Activated CD8-positive, alpha-beta memory T cell treated with anti-CD3 and anti-CD28 coated beads for 4 hours (primary cell): ENCODE measurements at places on chromosomes 3 and 15.
A peak's percentile ranks its signal among the peaks of the same experiment; 100 is the strongest.

- DNase-seq: no peak
Observed at GRCh38 chr3:87792534-87793336, 266.1 kb downstream of the CGGBP1 start.

- peak; percentile 20 for DNase-seq
Observed at GRCh38 chr3:50121072-50122032, 32.6 kb downstream of the RBM5 start.

GRCh38 chr3:167830007-167830406, 94.5 kb downstream of the SERPINI1 start:
- DNase-seq: no peak

DNA sequence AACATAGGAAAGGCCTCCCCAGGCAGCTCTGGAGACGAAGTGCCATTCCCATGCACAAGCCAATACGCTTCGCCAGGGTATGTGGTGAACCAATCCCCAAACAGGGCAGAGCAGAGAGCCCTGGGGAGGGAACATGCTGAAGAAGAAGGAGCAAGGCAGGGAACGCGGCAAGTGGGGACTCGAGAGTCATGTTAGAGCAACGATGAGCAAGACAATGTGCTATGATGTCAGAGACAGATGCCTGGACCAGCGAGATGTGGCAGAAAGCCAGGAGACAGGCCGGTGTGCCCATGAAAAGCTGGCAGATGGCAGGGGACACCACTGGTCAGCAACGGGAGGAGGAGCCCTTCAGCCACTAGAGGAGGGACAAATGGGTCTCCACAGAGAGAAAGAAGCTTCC, 39.6 kb downstream of the NIPA2 start:
- DNase-seq: no peak

GRCh38 chr3:13655061-13655913, 106.4 kb downstream of the FBLN2 start:
- no peak for DNase-seq

GRCh38 chr3:120879411-120879810, 28.6 kb upstream of the STXBP5L start:
- no peak for DNase-seq

DNA sequence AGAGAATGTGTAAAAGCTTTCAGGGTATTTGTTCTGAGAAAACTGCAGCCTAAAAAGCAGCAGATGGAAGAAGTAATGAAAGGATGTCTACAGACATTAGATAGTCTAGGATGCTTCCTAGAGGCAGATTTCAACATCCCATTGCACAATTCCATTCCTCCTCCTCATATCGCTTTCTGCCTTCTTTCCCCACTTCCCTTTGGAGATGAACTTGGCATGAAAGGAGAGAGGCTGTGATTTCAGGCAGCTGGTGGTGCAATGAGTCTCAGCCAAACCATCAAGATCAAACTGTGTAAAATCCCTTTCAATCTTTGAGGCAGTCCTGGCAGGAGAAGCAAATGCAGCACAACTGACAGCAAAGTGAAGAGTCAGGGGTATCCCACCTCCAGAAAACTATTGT, 438.7 kb upstream of the KCNMB2 start:
- DNase-seq: no peak

- DNase-seq: no peak
Observed at GRCh38 chr15:96146726-96147125, 183.8 kb upstream of the NR2F2 start.

DNA sequence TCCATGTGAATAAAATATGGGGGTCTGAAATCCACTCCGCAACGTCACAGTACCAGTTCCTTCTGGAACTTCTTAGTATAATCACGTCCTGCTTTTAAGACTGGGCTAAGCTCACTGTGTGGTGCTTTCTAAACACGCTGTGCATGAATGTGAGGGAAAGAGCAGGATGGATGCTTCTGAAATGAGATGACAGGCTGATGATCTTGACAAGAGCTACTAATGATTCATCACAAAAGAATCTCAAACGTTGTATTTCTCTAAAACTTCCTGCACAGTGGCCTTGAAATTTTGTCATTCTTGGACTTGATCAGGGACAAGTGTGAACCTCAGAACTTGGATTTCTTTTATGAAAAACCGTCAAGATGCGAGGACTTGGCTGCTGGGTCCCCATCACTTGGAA, 221.4 kb downstream of the CADPS start:
- DNase-seq: no peak

GRCh38 chr15:50813865-50814264, 48.4 kb upstream of the SPPL2A start:
- DNase-seq: no peak

DNA sequence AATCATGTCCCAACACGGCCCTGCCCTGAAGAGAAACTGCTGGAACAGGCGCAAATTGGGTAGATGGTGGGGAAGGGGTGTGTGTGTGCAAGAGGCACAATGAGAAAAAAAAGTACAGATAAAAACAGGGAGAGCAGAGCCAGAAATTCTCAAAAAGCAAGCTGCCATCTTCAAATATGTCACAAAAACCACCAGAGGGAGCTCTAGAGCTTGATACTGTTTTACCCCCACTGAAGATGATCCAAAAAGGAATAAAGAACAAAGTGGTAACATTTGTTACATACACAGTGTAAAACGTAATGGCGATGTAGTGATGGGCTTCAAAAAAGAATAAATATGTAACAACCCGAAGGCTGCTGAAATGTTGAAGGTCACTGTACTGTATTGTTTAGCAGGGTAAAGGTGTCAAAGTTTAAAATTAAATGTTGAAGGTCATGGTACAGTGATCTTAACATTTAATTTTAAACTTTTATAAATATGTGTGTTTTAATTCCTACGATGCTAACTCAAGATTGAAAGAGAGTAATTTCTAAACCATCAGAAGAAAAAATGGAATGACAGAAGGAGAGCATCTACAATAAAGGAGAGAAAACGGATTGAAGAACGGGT, 6.0 kb downstream of the SNRPA1 start:
- no peak for DNase-seq

DNA sequence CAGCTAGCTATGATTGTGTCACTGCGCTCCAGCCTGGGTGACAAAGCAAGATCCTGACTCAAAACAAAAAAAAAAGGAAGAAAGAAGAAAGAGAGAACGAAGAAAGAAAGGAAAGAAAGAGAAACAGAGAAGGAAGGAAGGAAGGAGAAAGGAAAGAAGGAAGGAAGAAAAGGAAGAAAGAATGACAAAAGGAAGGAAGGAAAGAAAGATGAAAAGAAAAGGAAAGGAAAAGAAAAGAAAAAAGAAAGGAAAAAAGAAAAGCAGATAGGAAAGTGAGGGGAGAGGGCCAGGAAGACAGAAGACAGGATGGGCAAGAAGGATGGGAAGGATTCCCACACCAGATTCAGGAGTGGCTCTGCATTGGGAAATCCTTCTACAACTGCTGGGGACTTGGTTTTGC, 44.9 kb downstream of the GOLGA6L2 start:
- no peak for DNase-seq

GRCh38 chr15:57827021-57827420, 120.5 kb downstream of the POLR2M start:
- no peak for DNase-seq

- no peak for DNase-seq
Observed at GRCh38 chr3:120497336-120497735, 46.5 kb upstream of the FSTL1 start.

- no peak for DNase-seq
Observed at GRCh38 chr3:60754617-60755016, 496.6 kb downstream of the FHIT start.

DNA sequence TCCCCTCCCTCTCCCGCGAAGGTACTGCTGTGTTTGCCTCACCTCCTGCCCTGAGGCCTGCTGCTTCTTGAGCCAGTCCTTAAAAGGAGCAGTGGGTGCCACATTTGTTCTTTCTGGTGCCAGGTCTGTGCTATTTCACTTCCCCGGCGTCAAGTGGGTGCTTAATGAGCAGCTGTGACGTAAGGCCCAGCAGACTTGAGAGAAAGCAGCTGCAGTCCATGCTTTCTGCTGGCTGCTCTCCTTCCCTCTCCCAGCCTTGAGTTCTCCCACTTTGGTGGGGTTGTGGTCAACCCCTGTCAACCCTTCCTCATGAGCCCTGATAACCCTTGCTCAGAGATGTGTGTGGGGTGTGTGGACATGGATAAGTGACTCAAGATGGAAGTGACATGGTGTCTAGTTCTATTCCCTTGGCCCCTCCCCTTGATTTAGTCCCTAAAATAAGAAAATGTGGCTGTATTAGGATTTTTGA, 6.9 kb downstream of the INAFM2 start:
- DNase-seq: no peak
